Osteoblast (primary cell): ENCODE measurements at places on chromosomes 7 and 10. TPM values are rescaled to one million over a fixed set of nuclear protein-coding genes. Genes with fewer than 3 reads are reported as not detected.
A peak's percentile ranks its signal among the peaks of the same experiment; 100 is the strongest.

The ACTL6B gene
- not detected in 2 replicates for total RNA-seq

DNA sequence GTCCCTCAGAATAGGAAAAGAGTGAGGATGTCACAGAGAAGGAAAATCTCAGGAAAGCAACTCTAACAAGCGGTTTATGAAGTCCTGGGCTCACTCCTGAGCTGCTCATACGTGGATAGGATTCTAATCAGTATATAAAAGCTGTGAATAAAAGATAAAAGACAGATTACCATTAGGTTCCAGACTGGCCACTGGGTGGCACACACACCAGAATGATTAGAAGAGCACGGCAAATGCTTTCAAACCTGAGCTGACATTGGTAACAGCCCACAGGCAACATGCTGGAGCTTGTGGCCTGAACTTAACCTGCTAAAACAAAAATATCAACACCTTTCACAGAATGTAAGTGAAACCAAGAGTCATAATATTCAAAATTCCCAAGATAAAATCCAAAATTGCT is 370.8 kb downstream of the GRID1 start:
- DNase-seq, result no peak

The ASZ1 gene
- not detected in 2 replicates for total RNA-seq

The GSTO2 gene
- total RNA-seq, result 1.8 and 2.2 TPM in 2 replicates

DNA sequence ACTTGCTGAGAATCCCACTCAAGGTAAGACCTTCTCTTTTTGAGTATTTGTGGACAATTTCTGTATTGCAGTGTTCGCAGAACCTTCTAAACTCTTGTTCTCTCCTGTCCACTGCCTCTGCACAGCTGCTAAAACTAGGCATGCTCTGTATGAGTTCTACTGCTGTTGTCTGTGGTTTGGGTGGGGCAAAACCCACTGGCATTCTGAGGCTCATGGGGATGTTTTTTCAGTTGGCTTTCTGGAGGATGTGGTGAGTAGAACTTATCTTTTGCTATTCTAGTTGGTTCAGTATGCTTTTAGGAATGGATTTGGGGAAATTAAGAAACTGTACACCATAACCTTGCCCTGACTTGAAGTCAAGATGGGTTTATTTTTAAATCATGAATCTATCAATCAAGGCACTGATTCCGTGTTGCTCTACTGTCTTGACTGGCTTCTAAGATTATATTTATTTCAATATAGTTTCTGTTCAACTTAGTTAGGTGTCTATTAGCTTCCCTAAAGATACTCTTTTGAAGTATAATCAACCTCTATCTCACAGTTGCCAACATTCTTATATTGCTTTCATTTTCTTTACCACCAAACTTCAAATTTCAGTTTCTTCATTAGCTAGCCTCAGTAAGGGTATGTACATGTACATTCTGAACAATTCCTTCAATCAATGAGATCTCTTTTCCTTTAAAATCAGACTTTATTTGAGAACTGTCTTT is 25.0 kb upstream of the C1GALT1 start:
- peak; percentile 92 for DNase-seq

- peak; percentile 76 for DNase-seq
Observed at GRCh38 chr7:128940494-128941322, 3.0 kb downstream of the IRF5 start.

DNA sequence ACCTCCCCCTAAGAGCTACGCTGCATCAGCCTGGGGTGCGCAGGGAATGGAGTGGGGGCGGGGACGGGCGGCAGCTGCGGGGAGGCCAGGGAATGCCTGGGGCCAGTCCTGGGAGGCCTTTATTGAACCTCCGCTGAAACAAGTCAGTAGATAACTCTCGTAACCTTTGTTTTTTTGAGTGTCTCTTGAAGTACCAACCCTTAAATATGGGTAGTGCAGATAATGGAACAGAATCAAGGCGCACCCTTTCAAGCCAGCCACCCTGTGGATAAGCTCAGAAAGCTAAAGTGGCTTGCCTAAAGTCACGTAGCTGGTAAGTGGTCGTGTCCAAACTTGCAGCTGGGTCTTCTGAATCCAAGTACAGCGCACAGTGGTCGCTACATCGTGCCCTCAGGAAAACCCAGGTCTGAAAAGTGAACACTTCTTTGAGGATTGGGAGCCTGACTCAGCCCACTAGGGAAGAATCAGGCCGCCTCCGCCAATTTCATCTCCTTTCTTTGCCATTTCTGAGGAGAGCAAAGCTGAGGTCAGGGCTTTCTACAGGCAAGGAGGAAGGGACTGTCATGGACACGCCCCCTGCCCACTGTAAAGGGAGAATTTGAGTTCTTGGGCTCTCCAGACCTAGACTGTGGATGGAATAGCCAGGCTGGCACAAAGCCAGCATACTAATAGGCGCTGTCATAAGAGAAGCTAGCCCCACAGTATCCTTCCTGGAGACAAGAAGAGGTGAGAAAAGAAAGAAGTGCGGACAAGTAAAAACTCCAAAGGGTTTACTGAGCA is 3.2 kb upstream of the EGR2 start:
- DNase-seq, result peak; percentile 39

DNA sequence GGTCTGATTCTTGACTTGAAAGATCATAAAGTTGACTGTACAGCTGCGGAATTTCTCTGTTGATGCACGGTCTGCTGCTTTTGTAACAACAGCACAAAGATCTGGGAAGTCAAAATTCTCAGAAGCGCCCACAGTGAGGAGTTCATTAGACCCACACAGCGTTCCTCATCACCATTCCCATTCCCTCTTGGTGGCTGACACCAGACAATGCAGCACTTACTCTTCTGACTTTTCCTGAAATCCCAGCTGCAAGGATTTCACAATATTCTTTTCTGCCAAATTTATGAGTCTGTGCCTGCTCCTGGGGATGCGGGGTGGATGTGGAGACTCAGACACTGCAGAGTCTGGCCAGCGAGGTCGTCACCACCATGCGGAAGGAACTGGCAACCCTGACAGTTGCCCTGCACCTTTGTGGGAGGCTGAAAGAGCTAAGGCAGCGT is 233.9 kb downstream of the FANK1 start:
- peak; percentile 82 for DNase-seq

The FAM25G gene
- not detected in 2 replicates for total RNA-seq

DNA sequence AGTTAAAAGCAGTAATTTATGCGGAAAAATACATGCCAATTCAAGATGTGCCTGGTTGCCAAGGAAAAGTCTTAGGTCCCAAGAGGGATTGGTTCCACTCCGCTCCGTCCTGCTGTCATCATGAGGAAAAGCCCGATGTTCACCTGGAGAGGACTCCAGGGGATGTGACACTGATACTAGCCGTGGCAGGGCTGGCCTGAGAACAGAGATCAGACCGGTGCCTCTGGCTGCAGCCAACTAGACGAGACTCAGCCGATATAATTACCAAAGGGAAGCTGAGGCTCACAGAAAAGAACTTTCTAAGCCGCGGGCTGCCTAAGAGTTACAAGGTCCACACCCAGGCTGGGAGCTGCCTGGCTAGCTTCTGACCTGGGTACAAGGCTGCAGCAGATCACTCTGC is 81.3 kb upstream of the UNC5B start:
- no peak for DNase-seq

The ACBD7 gene
- total RNA-seq, result 0.72 and 0.88 TPM in 2 replicates

DNA sequence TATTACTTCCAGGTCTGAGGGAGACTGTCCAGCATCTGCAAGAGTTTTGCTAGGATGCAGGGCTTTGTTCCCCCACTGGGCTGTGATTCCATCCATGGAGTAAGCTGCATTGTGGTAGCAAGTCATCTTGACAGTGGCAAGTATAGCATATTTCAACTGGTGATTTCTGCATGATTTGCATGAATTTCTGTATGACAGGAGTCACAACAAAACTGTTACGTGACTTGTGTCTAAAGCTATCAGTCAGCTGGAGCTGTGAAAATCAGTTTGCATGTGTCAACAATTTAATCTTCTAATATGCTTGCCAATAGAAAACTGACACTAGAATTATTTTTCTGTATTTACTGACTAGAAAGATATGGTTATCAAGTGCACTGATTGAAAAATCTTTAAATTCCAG is 344.3 kb downstream of the AUTS2 start:
- DNase-seq, result no peak

- peak; percentile 72 for DNase-seq
Observed at GRCh38 chr10:5500162-5500670, 846 bp upstream of the CALML5 start.

- DNase-seq, result peak; percentile 79
Observed at GRCh38 chr7:17963281-17963680, 23.0 kb upstream of the SNX13 start.

- DNase-seq, result no peak
Observed at GRCh38 chr7:157951300-157952049, 614.7 kb downstream of the DNAJB6 start.

- DNase-seq, result peak; percentile 29
Observed at GRCh38 chr7:140885735-140886334, 38.9 kb downstream of the BRAF start.

The PAX4 gene
- not detected in 2 replicates for total RNA-seq

DNA sequence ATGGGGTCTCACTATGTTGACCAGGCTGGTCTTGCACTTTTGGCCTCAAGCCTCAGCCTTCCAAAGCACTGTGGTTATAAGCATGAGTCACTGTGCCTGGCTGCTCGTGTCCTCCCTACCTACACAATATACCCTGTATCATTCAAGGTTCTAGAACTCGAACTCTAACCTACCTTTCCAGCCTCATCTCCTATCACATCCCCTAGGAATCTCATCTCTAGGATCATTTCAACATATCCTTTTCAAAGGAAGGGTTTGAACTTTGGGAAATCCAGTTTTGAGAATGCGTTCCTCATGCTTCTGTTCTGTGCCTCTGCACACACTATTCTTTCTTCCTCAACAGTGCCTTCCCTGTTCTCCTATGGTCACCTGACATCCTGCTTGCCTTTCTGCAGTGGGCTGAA is 87.8 kb upstream of the RHEB start:
- DNase-seq, result no peak

The CEP55 gene
- total RNA-seq, result 4.7 TPM in 2 replicates

GRCh38 chr7:117237646-117238045 is 85.2 kb downstream of the WNT2 start:
- DNase-seq, result no peak

DNA sequence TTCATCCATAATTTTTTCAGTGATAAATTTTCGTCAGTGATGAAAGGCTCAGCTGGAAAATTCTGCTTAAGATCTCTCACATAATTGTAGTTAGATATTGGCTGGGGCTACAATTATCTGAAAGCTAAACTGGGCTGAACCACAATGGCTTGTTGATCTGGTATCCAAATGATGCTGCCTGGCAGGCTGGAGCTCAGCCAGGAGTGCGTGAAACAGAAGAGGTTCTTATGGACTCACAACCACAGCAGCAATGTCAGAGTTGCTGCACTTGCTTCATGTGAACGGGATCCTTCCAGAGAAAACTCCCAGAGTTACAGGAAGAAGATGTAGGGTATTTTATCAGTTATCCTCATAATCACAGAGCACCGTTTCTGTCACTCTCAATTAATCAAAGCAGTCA is 533.2 kb upstream of the POM121L12 start:
- DNase-seq, result no peak

- DNase-seq, result peak; percentile 60
Observed at GRCh38 chr7:100573691-100574361, at the start of gene SAP25. Gene SAP25, minus strand, starts transcription at chr7:100573900. Its CDS starts 158 bp downstream, at chr7:100573742.

- DNase-seq, result peak; percentile 34
Observed at GRCh38 chr10:63825111-63825510, 303.9 kb downstream of the REEP3 start.

The VSTM2A gene
- not detected in 2 replicates for total RNA-seq

The TMEM273 gene
- total RNA-seq, result 0.59 TPM in 1 of 2 replicates, not detected in the other

- peak; percentile 69 for DNase-seq
Observed at GRCh38 chr10:49161411-49161997, 26.7 kb downstream of the TMEM273 start.

DNA sequence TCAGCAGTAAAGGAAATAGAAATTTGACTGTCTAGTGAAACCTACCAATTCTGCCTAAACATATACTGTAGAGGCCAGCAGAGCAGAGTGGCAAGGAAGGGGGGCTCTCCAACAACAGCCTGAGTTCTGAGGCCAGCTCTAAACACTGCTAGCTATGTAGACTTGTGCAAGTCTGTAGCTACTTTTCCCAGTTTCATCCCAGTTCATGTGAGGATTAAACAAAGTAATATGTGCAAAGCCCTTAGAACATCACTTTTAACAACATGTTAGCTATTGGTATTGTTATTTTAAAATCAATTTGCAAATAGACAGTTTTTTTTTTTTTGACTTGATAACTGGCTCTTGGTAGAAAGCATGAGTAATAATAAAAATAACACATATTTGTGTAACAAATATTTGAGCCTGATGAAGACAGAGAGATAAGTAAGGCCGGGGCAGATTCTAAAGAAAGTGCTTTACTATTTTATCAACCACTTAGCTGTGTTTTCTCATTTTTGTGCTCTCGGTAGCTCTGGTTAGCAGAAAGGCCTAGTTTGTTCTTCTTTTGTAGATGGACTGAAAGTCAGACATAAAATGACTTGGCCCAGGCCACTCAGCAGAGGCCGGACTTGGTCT is 9.3 kb downstream of the CHST12 start:
- peak; percentile 48 for DNase-seq
